ENCODE measurements at places on chromosomes 16 and 17.

DNA sequence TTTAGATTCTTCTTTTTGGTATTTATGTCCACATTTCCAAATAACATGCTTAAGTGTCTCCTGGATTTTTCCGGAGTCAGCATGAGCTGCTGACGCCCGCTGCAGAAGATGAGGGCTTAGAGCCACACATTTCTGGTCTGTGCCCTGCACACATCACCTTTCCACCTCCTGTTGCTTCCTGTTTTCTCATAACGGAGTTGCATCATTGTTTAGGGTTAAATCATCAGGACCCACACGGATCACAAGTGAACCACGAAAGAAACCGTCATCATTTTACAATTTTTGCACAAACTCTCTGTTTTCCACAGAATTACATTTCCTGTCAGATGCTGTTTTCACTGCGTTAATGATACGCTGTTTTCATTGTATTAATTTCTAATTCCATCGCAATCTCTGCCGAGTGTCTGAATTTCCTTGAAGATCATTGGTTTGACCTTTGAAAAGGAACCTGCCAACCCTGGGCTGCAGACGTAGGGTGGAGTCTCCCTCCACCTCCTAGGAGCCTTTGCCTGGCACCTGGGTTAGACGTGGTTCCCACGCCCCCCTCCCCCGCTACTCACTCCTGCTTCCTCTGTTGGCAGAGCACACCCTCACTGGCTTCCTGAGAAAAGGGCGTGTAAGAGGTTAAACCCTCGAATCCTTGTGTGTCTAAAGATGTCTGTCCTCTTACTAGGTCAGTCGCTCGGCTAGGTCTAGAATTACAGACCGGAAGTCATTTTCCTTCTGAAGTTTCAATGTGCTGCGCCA is 68.2 kb downstream of the RNF213 start:
- no peak for DNase-seq

DNA sequence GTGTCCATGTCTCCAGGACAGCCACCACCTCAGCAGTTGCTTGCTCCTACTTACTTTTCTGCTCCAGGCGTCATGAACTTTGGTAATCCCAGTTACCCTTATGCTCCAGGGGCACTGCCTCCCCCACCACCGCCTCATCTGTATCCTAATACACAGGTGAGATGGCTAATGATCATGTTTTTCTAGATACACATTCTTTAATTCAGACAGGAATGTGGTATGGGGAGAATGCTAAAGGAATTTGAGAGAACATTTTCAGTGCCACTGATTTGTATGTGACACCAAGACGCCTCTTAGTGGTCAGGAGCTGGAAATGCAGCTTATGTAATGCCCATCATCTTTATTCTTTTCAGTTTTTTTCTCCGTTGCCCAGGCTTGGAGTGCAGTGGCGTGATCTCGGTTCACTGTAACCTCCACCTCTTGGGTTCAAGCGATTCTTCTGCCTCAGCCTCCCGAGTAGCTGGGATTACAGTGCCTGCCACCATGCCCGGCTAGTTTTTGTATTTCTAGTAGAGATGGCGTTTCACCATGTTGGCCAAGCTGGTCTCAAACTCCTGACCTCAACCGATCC is 8.9 kb upstream of the RAPGEFL1 start:
- DNase-seq, result no peak

DNA sequence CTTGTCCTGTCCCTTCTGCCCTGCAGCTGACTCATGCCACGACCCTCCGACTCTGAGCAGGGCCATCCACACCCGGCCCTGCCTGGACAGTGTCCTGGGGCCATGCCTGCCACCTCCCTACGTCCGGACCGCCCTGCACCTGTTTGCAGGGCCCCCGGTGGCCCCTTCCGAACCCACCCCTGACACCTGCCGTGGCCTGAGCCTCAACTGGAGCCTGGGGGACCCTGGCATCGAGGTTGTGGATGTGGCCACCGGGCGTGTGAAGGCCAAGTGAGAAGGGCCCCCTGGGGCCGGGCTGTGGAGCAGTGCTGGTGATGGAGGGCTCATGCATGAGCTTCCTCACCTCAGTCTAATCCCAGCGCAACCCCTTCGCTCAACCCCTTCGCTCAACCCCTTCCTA is 5.1 kb downstream of the ADAD2 start:
- no peak for DNase-seq

- no peak for DNase-seq
These were observed 167.4 kb downstream of the BCAS3 start for GRCh38 chr17:60845012-60845411.

DNA sequence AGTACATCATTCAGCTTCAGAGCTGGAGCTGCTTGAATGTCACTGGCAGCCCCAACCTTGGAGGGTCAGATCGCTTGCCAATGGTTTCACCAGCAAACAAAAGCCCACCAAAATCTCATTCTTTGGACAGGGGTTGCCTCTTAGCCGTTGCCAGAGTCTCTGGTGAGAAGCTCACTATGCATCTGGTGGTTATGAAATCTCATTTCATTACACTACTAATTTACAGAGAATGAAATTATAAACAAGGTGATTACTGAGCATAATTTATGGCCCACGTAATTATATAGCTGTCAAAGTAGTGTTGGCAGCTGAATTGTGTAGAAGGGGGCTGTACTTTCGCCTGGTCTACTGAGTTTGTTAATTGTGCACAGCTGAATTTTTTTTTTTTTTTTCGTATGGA is 688.9 kb upstream of the KIF2B start:
- no peak for DNase-seq

DNA sequence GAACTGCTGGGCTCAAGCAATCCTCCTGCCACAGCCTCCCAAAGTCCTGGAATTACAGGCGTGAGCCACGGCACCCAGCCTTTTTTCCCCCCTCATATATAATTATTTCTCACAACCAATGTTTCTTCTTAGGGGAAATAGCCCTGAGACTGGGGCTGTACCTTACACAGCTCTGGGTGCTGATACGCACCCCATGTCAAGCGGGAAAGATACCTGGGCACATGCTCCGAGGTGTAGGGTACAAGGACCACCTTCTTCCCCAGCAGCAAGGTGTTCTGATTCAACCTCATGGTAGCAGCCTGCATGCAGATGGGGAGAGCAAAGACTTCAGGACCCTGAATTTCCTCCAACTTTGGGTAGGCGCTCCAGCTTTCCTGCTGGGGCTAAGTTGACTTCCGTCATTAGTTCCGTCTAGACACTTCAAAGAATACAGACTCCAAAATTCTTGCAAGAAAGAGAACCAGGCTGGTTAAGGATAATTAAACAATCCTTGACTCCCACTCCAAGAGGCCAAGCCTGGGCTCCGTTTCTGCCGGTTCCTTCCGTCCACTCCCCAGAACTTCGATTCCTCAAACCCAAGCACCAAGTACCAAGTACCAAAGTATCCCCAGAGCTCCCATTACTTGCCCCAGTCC is 619 bp downstream of the NAT9 start:
- DNase-seq, result no peak

- peak; percentile 33 for DNase-seq
These were observed 20.4 kb upstream of the WDR45B start for GRCh38 chr17:82668631-82669099.

GRCh38 chr17:80861892-80862291 is 129.7 kb upstream of the CHMP6 start:
- DNase-seq, result peak; percentile 62

GRCh38 chr17:22270381-22270780 is 578.1 kb downstream of the KCNJ18 start:
- no peak for DNase-seq

DNA sequence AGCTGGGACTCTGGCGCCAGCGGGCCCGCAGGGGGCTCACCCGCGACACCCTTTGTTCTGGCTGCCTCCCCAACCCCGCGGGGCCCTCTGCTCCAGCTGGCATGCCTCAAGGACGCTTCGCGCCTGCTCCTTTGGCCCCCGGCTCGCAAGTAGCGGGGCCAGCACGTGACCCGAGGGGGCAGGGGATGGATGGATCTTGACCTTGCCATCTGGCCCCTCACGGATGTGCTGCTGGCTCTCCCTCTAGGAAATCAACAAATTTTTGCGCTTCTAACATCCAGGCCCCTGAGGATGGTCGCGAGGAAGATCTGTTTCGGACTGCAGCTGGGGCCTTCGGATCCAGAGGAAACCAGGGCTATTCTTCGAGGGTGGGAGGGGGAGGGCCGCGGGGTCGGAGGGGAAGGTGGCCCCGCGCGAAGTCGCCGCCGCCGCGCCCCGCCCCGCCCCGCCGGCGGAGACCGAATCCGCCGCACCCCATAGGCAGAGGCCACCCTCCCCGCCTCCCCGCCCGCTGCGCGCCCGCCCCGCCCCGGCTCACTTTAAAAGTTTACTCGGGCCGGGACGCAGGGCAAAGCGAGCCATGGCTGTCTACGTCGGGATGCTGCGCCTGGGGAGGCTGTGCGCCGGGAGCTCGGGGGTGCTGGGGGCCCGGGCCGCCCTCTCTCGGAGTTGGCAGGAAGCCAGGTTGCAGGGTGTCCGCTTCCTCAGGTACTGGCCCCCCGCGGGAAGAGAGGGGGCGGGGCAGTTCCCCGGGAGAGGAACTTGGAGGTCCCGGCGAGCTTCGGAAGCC is at the start of gene ACSF2:
TSS of gene ACSF2 (plus strand) at position 537 of the 790 bp plus-strand sequence. CDS start at position 581, 44 bp downstream.
- DNase-seq, result peak; percentile 80

GRCh38 chr17:27339836-27340550 is 46.1 kb downstream of the WSB1 start:
- peak; percentile 28 for DNase-seq

DNA sequence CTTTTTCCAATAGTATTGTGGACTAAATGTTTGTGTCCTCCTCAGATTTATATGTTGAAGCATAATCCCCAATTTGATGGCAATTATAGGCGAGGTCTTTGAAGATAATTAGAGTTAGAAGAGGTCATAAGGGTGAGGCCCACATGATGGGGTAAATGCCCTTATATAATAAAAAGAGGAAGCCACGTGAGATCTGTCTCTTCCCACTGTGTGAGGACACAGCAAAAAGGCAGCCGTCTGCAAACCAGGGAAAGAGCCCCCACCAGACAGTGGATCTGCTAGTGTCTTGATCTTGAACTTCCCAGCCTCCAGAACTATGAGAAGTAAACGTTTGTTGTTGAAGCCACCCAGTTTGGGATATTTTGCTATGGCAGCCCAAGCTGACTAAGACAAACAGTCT is 76.0 kb downstream of the LYRM1 start:
- no peak for DNase-seq

DNA sequence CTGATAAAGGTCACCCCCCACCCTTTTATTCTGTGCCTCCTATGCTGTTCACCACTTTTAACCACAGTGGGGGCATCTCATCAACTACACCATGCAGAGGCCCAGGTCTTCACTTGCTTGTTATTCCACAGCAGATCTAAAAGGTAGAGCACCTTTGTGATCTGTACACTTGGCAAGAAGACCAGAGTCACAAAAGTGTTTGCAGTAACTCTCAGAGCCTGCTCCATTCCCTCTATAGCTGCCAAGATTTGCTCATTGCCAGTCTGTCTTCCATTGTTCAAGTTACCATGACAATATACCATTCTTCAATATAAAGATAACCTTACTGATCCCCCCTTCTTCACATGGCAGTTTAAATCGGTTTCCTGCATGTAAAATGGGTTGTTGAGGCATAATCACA is 180.0 kb downstream of the TOX3 start:
- no peak for DNase-seq

GRCh38 chr16:3321816-3322215 is 16.5 kb downstream of the ZNF75A start:
- no peak for DNase-seq

- no peak for DNase-seq
These were observed 54.7 kb upstream of the CIBAR2 start for GRCh38 chr16:85166699-85167588.

GRCh38 chr17:15886804-15887203 is 58.1 kb upstream of the ADORA2B start:
- no peak for DNase-seq

- no peak for DNase-seq
These were observed 124.8 kb downstream of the MAP2K6 start for GRCh38 chr17:69539274-69539673.

GRCh38 chr17:74527081-74527480 is 4.2 kb downstream of the CD300LB start:
- DNase-seq, result peak; percentile 8

GRCh38 chr17:82394278-82394677 is 22.7 kb downstream of the UTS2R start:
- DNase-seq, result no peak

GRCh38 chr16:65386672-65387071 is 264.8 kb upstream of the CDH11 start:
- no peak for DNase-seq

DNA sequence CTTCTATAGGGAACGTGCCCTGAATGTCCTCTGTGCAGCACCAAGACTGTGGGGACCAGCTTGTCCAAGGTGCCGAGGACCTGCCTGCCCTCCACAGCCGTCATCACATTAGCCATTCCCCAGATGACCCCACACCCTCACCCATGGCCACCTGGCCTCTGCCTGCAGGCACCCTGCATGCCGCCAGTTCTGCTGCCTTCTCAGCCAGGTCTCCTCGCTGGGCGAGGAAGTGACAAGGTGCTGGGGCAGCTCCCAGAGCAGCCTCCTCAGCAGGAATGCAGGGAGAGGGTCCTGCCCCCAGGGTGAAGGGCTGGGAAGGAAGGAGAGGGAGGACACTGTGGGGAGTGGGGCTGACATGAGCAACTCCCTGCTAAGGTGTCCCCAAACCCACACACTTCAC is 18.6 kb upstream of the C16orf78 start:
- no peak for DNase-seq

DNA sequence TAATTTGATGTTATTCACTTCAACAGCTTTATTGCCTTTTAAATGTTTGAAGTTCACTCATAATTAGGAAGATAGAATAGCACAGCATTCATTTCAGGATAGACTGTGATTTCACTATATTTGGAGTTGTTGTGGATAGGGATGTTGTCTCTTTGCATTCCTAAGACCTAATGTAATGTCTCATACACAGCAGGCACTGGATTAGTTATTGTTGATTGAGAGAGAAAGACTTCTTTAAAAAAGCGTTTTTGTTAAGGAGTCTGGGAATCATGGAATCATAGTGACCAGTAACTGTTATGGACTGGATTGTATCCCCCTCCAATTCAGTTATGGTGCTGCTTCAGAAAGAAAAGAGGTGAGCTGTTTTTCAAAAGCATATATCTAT is 122.0 kb downstream of the USP22 start:
- no peak for DNase-seq

- DNase-seq, result no peak
These were observed 934 bp upstream of the AOC2 start for GRCh38 chr17:42843358-42843934.

DNA sequence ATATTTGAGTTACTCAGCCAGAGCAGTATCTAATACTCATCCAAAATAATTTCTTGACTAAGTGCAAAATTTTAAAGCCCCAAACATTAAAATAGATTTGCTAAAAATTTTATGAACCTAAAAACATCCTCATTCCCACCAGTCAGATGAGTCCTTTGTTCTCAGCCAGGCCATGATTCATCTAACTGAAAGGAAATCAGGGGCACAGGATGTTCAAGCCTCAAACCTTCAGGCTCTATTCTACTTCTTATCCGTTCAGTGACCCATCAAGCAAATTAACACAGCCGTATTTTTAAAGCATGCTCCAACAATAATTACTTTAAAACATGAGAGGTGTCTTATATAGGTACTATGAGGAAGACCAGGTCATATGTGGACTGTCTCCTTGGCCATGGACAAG is 176.5 kb upstream of the MON1B start:
- no peak for DNase-seq

- no peak for DNase-seq
These were observed 266.7 kb upstream of the SDK2 start for GRCh38 chr17:73910821-73911515.

Measured in stimulated activated CD4-positive, alpha-beta T cell treated with anti-CD3 and anti-CD28 coated beads, Interleukin-2, amount 100 ng/mL, for 24 hours (primary cell).